ENCODE measurements at places on chromosomes 12 and 14.

- peak; percentile 87 for DNase-seq
Observed at GRCh38 chr14:105026033-105026785, 5.3 kb upstream of the CDCA4 start.

GRCh38 chr14:90559811-90560492, 163.1 kb downstream of the CALM1 start:
- no peak for DNase-seq

GRCh38 chr14:38336298-38336697, 80.4 kb upstream of the CLEC14A start:
- no peak for DNase-seq

GRCh38 chr14:105185001-105185400, 3.9 kb upstream of the NUDT14 start:
- no peak for DNase-seq

DNA sequence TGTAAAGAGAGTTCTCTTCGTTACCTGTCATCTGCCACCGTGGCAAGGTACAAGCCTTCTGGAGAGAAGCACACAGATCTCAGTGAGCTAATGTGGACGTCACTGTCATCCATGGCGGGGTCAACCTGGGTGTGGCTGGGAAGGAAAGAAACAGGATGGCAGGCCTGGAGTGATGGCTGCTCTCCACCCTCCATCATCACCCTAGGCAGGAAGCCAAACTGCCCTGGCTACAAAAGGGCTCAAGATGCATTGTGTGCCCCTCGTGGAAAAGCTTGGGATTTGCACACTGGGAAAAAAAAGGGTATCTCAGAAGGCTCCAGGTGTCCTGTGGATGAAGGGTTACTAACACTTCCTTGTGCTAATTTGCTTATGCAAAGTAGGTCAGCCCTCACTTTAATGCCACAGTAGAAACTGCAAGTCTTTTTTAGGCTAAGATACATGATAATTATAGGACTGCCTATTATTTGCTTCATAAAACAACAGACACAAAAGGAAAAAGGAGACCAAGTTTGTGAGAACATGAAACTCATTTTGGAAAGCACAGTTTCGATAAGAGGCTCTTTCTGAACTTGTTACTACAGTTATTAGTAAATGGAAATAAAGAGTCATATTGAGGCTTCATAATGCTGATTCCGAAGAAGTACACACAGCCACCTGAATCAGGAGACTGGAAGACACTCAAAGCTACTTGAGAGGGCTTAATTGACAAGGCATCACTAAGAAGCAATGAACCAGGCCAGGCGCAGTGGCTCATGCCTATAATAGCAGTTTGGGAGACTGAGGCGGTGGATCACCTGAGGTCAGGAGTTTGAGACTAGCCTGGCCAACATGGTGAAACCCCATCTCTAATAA, 18.9 kb downstream of the RFC5 start:
- DNase-seq: no peak

- DNase-seq: no peak
Observed at GRCh38 chr12:5038781-5039311, 4.8 kb upstream of the KCNA5 start.

All from pulmonary artery endothelial cell (primary cell).